ENCODE measurements at places on chromosomes 3 and 15.

DNA sequence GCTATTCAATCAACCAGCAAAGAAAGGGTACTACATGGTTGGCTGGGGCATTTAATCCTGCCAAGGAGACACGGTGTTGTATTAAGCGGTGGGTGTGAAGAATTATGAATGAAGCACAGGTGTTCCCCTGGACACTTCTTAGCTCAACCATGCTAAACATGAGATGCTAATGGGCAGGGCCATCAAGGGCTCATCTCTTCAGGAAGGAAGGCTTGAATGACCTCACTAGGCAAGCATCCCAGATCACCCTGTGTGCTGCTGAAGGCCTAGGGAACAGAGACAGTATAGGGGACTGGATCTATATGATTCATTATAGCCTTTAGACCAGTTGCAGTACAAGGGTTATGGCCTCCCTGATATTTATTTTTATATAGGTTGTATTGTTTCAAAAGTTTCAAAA lies 221.3 kb upstream of the SLCO3A1 start:
- DNase-seq = no peak

GRCh38 chr15:68418611-68419161 lies 13.3 kb downstream of the ITGA11 start:
- DNase-seq = no peak

GRCh38 chr3:33075995-33076394 lies 21.0 kb downstream of the GLB1 start:
- no peak for DNase-seq

- DNase-seq = no peak
These were observed 87.8 kb upstream of the TJP1 start for GRCh38 chr15:29910068-29910467.

DNA sequence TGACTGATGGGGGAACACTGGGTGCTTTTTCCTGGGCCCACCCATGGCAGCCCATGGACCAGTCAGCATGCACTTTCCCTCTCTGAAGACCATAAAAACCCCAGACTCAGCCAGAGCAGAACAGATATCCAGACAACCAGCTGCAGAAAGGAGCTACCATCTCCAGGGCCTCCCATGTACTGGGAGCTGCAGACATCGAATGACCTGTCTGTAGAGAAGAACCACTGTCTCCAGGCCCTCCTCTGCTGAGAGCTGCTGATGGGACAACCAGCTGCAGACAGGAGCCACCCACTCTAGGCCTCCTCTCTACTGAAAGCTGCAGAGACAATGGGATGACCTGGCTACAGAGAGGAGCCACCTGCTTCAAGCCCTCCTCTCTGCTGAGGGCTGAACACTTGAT lies 66.6 kb downstream of the PROS1 start:
- no peak for DNase-seq

DNA sequence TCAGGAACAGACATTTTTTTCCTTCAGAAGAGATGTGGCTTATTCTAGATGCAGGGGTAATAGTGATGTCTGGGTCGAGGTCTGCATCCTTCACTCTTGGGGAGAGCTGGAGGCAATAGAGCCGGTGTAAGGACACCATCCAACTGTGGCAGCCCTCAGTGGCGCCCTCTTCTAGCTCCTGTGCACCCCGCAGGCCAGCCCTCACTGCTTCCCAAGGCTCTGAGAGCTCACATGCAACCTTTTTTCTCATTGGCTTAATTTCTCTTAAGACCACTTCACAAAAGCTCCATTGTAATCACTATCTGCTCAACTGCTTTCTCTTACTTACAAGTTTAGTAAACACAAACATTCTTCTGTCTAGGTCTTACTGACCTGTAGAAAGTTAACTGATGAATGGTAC lies 3.9 kb upstream of the VPS8 start:
- DNase-seq = no peak

- no peak for DNase-seq
These were observed 51.5 kb downstream of the RAD18 start for GRCh38 chr3:8911781-8912180.

- no peak for DNase-seq
These were observed 37.1 kb downstream of the GASK1A start for GRCh38 chr3:43015991-43016865.

- DNase-seq = peak; percentile 25
These were observed 599.0 kb downstream of the MAGI1 start for GRCh38 chr3:65439641-65440284.

- DNase-seq = no peak
These were observed 205.9 kb upstream of the MDFIC2 start for GRCh38 chr3:70518356-70518755.

DNA sequence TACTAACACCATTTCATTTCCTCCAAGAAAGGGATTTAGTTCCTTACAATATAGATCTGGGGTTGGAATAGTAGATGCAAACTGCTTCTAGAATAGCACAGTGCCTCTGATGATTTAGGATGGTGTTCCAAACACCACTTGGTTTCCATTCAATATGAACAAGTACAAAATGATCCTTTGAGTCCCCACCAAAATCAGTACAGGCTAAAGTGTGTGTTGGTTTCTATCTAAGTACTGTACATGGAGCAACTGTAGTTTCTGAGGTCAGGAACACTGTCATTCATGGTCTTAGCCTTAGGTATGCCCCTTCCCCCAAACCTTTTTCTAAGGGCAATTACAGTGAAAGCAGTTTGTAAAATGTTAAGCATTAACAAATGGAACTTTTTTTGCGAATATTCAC lies 162.3 kb downstream of the TNIK start:
- no peak for DNase-seq

GRCh38 chr15:78993931-78994530 lies 49.2 kb upstream of the CTSH start:
- no peak for DNase-seq

DNA sequence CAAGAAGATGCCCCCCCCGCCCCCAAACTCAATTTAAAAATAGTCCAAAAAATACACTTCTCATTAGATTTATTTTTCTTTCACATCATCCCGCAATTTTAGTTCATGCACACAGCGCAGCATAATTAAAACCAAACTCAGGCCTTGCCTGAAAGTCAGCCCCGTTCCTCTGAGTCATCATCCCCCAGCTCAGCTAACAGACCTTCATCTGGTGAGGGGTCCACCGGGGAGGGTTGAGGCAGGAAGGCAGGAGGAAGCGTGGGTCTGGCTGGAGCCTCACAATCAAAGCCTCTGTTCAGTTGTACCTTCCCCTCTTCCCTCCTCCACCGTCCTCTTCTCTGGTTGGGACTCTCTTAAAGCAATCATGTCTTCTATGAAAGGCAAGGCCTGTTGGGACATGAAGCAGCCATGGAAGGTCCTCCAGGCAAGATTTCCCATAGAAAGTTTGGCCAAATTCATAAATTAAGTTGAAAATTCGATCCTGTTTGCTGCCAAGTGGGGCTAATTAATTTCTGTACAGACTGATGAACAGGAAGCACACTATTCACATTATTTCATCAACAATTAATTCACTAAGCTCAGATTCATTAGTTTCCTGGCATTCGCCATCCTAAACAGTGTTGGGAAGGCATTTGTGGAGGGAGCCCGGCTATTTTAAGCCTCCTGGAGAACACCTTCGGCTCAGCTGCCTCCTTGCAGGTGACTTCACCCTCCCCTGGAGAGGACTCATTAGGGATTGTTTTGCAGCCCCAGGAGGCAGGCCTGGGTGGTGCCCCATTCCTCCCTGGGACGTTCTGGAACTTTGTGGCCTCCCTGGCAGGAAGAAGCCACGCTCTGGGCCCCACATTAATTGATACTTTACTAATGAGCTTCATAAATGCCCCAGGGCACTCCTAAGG lies 72.3 kb upstream of the BNC1 start:
- no peak for DNase-seq

DNA sequence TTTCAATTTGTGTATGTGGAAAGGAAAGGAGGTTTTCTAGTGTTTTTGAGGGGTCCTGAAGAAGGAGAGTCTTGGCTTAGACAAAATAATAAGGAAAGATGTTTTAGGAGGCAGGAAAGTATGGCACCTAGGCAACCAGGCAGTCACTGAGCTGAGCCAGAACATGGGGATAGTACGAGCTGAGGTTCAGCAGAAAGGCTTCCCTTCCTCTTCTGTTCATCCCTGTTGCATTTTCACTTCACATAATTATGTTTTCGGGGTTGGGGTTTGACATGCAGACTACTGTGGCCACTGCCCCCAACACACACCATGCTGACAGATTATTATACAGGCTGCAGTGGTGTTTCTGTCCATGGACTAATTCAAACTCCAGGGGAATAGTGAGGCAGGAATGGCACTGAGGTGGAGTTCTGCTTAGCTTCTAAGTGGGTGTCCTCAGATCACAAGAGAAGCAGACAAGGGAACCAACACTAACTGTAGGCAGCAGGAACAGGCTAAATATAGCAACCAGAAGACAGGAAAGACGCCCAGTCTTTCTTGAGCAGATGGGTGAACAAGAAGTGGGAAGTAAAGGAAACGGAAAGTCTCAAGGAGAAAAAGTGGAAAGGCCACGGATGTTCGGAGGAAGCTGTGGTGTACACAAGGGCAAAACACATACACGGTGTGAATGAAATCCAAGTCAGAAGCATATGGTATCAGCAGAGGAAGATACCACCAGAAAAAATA lies 305.8 kb downstream of the PLCL2 start:
- no peak for DNase-seq

Measured in HTR-8/SVneo (cell line).